Cardiac septum (tissue), 1 donor: ENCODE measurements at places on chromosomes 4 and X. TPM values are rescaled to one million over a fixed set of nuclear protein-coding genes. Genes with fewer than 3 reads are reported as not detected.

GRCh38 chrX:109398833-109399232 is 83.1 kb downstream of the GUCY2F start:
- DNase-seq, result no peak

DNA sequence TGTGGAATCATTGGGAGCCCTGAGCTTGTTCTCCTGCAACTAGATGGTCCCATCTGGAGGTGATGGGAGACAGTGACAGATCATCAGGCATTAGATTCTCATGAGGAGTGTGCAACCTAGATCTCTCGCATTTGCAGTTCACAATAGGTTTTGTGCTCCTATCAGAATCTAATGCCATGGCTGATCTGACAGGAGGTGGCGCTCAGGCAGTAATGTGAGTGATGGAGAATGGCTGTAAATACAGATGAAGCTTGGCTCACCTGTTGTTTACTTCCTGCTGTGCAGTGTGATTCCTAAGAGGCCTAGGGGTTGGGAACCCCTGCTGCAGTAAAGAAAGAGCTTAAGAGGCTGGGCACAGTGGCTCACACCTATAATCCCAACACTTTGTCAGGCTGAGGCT is 42.2 kb upstream of the PUDP start:
- DNase-seq, result no peak

DNA sequence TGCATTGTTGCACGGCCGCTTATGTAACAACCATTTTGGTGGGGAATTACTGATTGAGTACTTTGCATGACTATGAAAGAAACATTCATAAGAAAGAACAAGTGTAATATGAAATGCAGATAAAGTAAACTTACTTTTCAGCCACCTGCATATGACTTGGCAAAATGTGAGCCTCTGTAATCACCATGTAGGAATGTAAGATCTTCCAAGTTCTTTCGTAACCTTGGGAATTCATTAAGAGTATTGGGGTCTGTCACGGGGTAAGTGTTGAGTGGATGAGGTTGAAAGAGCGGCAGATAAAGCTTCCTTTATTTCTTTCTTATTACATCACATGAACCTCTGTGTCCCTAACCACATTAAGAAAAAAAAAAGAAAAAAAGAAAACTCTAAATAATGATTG is 348.5 kb upstream of the NR3C2 start:
- DNase-seq, result no peak

GRCh38 chr4:101201421-101201820 is 145.9 kb downstream of the PPP3CA start:
- no peak for DNase-seq

DNA sequence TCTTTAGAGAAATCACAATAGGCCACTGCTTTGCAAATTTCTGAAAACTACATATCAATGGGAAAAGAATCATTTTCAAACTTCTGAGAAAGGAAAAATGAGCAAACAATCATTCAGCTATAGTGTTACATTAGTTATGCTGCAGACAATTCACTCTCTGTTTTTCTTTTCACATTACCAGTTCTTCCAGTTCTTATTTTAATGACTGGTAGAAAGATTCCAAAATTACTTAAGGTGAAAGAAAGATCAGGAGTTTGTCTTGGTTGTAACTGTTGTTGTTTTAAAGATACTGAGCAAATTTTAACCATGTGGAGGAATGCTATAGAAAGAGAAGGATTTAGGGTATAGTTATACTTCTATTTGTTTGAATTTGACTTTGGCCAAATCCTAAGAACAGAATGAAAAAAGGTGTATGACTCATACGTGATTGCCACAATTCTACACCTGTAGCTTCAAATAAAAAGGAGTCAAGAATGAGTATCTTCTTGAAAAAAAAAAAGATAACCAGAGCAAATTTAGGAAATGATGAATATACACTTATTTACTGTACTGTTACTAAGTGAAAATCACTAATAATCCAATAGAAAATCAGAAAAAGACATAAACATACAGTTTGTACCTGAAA is 21.0 kb upstream of the RASGEF1B start:
- DNase-seq, result no peak

- no peak for DNase-seq
These were observed 117.7 kb upstream of the PSAPL1 start for GRCh38 chr4:7552466-7552865.

DNA sequence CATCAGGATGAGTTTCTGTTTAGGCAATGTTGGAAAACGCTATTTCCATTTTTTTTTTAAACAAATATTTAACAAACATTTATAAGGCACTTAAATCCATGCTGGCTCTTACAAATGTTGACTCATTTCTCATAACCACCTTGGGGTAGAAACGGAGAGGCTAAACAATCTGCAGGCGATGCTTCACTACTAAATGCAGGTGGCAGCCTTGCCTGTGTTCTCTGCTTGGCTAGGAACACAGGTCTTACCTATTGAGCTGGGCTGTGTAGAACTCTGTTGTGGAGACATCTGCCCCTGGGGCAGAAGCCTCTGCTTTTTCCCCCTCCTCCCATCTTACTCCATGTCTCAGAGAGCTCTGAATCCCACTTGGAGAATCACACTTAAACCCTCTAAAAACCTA is 1.4 kb upstream of the CXCL1 start:
- DNase-seq, result no peak

- DNase-seq, result no peak
These were observed 8.1 kb downstream of the ANXA5 start for GRCh38 chr4:121688701-121689100.

DNA sequence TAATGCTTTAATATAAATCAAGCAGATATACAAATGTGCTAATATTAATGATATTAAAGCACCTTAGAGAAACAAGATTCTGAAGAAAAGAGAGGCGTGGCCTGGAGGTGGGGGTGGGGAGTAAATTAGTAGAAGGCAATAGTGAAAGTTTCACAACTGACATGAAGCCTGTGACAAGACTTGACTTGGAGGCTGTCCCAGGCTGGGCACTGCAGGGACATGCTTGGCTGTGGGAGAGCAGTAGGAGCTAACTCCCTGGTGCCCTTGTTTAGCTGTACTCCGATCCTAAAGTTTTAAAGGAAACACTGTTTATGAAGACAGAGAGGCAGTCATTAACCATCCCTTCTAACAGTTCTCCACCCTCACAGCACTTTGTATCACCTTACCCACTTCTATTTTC is 239.0 kb upstream of the MAB21L2 start:
- DNase-seq, result peak; percentile 80

DNA sequence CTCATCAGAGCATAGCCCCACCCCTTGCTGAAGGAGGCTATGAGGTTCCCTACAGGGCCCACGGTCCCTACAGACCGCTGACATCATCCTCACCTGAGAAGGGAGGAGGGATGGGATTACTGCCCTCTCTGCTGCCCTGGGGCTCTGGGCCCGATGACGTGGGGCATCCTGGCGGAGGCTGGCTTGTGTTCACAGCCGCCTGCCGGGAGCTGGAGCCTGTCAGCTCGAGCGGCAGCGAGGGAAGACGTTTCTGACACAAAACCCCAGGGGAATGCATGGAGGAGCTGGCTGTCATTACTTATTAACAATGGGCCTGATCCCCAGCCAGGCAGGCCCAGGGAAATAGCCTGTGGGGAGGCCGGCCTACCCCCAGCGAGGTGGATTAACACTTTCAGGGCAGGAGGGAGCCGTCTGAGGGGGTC is 106.6 kb upstream of the ATP6AP2 start:
- DNase-seq, result no peak

- DNase-seq, result no peak
These were observed 12.8 kb downstream of the ATXN3L start for GRCh38 chrX:13307041-13307440.

- DNase-seq, result no peak
These were observed 48.0 kb downstream of the MRPL1 start for GRCh38 chr4:77910676-77911075.

DNA sequence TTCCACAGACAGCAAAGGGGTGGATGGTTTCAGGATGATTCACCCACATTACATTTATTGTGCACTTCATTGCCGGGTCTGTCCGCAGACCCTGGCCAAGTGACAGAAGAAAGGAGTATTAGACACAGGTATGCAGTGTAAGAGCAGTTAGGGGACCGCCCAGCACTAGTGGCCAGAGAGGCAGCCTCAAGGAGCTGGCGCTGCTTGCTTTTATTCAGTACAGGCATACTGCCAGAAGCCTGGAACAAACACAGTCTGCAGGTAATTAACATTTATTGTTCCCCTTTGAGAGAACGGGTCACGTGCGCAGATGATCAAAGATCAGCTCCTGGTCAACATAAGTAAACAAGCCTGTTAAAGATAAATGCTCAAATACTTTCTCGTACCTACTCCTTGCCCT is 1639.0 kb upstream of the IGFBP7 start:
- DNase-seq, result no peak

The NWD2 gene
- total RNA-seq, result not detected

The ATP5ME gene
- 734 TPM for total RNA-seq

The EVC2 gene
- 1.3 TPM for total RNA-seq

The FHDC1 gene
- 0.22 TPM for total RNA-seq

The HNRNPD gene
- 110 TPM for total RNA-seq

The SMIM10 gene
- total RNA-seq, result 4.9 TPM

The CPZ gene
- total RNA-seq, result 0.30 TPM

The RGN gene
- total RNA-seq, result 17.1 TPM

The TMPRSS11A gene
- not detected for total RNA-seq
